Stimulated activated CD8-positive, alpha-beta memory T cell treated with anti-CD3 and anti-CD28 coated beads, Interleukin-7, amount 100 ng/mL, for 1 hour (primary cell): ENCODE measurements at places on chromosomes 3 and 15.

- no peak for DNase-seq
Observed at GRCh38 chr15:90576711-90577389, 47.1 kb downstream of the CRTC3 start.

DNA sequence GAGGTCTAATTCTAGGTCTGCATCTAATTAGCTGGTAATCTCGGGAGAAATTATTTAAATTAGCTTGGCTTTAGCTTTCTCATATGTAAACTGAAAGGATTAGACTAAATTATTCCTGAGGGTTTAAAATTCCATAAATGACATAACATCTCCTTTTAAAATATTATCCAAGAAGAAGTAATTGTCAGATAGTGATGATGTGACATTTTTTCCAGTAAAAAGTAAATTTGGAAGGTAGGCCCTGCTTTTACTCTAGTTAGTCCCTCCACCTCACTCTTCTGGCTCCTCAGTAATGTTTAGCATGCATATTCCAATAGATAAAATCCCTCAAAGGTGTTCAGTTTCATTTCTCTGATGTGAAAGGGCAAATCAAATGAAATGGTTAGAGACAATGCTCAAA lies 215.7 kb downstream of the FHIT start:
- no peak for DNase-seq

DNA sequence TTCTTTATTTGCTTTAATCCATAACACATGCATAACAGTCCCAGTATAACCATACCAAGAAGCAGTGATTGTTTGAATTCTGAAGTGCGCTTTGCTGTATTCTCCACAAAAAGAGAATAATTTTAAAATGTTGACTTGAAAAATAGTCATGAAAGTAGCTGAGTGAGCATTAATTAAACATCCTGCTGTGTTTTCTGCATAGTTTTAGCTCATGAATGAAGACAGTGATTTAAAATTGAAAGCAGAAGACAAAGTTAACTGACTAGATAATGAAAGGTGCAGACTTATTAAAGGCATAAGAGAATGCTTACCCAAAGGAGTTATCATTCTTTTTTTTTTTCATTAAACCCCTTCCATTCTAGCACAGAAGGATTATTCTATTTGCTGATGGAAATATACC lies 143.5 kb downstream of the GABRG3 start:
- DNase-seq = no peak

GRCh38 chr15:88487796-88488523 lies 20.5 kb downstream of the MRPS11 start:
- DNase-seq = no peak

GRCh38 chr3:8529738-8530525 lies 28.3 kb downstream of the LMCD1 start:
- DNase-seq = no peak

- no peak for DNase-seq
Observed at GRCh38 chr15:77143616-77144015, 72.7 kb upstream of the TSPAN3 start.
